ENCODE measurements at places on chromosomes 2 and 18.

DNA sequence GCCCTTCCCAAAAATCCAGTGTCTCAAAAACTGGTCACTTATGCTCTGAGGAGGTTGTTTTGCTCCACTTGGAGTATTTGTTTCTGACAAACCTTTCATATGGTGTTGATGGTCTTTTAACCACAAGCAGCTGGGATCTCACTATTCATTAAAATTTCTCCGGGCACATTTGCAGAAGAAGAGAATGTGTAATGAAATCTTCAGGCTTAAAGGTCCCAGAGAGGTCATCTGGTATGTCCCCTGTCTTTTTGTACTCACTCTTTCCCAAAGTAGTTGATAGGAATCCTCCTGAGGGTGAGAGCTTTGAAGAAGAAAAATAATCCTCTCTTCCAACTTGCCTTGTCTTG lies 430.8 kb downstream of the SETBP1 start:
- DNase-seq, result no peak

DNA sequence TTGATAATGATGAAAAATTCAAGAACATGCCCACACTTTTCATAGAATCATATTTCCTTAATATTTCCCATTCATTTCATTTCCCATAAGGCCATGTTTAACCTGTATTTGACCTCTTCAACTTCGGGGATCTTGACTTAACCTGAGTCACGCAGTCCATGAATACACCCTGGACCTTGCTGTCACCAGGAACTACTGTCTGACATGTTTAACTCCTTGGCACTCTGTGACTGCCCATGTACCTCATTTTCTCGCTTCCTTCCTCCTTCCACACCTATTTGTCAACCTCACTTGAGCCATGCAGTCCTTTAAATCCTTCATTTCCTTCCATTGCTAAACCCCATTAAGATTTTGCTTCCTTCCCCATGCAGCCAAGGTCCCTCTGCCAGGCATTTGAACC lies 16.3 kb downstream of the ABCB11 start:
- no peak for DNase-seq

DNA sequence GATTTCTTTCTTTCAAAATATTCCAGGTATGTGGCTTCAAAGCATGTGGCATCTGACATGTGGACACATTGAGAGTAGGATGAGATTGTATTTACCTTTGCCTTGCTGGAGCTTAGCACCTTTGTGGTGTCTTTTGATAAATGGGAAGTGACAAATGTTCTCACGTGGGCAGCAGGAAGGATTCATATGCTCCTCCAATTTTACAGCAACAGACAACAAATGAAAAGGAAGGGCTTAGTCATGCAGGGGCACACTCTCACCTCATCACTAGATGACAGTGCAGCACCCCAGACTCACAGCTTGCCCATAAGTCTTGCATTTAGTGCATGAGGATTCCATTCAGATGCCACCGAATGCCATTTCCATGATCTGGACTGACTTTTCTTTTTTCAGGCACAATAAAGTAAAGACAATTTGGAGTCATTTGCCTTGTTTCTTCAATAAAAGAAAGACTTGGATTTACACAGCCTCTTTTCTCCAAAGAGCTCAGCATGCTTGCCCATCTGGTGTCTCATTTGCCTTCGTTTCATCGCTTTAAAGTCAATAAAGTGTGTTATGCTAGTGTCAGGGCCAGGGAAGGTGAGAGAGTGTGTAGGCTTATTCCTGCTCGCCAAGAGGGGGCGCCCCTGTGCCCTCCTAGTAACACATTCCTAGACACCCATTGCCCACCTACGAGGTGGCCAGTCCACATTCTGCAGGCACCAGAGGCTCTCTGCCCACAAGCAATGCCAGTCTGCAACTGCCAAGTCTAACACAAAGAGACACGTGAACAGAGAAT lies 39.6 kb upstream of the DAPL1 start:
- DNase-seq, result no peak

DNA sequence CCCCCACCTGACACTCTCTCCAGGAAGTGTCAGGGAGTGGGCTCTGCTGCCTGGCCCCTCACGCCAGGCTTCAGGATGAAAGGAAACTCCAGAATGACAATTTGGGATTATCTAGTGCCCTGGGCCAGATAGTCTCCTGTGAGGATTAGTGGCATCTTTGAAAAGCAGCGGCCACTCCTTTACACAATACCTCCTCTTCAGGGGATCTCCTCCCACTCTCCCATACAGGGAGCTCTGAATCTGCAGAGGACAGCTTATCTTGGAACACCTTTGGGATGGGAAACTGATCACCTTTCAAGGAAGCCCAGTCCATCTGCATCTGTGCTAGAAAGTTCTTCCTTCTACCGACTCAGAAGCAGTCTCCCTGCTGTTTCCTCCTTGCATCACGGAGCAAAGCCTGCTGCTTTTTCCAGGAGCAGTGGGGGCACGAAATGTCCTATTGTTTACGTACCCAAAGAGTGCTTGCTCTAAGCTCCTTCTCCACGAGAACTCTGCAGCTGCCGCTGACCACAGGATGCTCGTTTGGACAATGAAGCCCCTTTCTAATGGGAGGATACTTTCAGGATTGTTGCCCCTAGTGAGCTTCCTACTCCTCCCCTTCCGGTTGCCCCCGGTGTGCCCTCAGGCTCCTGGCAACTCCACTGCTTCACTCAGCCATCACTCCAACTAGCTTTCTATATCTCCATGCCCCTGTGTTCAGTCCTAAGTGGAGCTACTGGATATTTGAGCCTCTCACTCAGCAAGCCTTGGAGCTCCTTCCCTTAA lies 31.5 kb downstream of the SIX3 start:
- peak; percentile 64 for DNase-seq

DNA sequence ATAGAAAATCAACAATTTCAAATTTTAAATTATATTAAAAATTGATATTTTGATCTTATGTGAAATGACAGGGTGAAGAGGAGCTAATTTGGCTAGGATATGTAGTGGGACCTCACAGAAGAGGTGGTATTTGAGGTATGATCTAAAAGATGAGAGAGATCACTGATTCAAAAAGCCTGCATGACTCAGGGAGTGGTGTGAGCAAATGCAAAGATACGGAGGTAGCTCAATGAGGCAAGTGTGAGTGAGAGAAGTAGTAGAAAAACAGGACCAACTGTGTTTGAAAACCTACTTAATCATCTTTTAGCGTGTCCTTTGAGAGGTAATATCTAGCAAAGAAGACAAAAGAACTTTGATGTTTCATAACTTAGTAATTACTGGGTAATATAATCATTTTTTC lies 557.5 kb downstream of the DSC3 start:
- DNase-seq, result no peak

DNA sequence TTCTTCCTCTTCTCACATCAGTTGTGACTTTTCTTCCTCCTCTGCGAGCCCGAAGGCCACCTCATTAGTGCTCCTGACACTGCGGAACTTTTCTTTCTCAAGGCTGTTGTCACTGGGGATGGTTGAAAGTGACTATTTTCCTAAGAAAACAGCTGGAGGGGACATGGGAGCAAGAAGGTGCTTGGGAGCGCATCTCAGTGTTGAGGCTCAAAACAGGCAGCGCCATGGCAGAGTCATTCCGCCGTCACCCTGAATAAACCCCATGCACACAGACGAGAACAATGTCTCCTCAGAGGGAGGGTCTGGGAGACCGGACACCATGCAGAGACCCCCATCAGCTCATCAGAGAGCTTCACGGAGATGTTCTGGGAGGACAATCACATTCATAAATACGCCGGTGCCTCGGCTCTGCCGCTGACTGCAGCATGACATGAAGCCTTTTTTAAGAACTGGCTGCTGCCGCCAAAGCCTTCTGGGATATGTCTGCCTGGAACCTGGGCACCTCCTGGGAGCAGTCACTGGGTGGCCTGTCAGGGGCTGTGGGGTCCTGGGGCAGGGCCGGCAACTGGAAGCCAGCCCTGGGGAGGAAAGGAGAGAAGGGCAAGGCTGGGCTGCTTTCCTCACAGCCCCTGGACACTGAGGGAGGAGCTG lies 19.2 kb downstream of the ATOH8 start:
- DNase-seq, result no peak

DNA sequence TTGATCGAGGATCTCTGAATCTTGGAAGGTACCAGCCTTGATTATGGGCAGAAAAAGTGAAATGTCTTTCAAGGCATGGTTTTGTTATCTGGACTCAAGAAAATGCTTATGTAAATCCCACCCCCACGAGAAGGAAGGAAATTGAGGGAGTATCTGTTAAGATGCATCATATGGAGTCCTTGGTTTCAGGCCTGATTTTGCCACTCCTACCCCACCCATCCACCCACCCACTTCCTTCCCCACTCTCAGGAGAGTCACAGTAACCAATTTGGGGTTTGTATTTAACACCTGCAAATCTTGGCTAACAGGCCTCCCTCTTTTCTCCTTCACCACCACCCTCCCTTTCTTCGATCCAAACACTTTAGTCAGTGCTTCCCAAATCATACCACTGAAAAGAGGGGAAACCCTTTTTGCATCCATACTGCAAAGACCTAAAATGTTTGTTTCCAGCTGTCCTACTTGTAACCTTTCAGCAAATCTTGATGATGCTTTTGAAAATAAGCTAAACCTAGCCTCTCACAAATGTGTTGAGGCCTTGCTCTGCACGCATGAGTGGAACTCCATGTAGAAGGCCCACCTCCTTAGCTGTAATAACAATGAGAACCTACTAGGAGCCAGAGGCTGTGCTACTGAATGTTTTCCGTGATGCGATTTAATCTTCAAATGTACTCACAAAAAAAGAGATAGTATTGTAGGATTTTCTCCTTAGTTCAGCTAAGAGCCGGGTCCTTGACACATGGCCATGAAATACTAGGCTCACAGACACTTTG lies 34.8 kb downstream of the POU3F3 start:
- DNase-seq, result no peak

- DNase-seq, result no peak
Observed at GRCh38 chr2:41710944-41711343, 336.9 kb upstream of the PKDCC start.

DNA sequence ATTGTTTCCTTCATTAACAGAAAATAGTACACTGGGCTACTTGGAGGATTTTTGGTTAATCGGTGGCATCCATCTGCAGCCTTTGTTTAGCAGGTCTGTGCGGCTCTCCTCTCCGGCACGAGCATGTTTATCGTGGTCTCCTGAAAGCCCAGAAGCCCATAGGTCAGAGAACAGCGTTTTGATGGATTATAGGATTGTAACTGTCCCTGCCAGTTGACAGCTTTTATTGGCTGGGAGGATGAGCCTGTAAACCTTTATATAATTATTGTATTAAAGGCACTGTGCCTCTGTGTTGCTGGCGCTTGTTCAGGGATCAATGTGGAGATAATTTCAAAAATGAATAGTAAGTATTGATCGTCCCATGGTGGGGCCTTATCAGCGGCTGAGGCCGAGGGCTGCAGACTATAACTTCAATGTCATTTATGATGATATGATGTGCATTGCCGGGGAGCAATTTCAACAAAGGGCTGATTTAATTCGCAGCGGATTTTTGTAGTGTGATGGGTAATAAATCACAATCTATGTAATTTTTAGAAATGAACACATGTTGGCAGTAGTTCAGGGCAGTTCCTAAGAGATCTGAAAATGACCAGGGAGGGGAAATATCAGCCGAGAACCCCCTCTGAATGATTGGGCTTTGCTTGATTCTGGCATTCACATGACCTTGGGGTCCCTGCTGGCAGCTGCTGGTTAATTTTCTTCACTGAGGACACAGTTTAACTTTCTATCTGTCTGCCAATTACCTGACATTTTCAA lies 736.1 kb downstream of the GALR1 start:
- DNase-seq, result no peak

GRCh38 chr2:61995515-61995914 lies 90.0 kb downstream of the COMMD1 start:
- no peak for DNase-seq

GRCh38 chr18:60391571-60392226 lies 19.1 kb upstream of the MC4R start:
- no peak for DNase-seq

DNA sequence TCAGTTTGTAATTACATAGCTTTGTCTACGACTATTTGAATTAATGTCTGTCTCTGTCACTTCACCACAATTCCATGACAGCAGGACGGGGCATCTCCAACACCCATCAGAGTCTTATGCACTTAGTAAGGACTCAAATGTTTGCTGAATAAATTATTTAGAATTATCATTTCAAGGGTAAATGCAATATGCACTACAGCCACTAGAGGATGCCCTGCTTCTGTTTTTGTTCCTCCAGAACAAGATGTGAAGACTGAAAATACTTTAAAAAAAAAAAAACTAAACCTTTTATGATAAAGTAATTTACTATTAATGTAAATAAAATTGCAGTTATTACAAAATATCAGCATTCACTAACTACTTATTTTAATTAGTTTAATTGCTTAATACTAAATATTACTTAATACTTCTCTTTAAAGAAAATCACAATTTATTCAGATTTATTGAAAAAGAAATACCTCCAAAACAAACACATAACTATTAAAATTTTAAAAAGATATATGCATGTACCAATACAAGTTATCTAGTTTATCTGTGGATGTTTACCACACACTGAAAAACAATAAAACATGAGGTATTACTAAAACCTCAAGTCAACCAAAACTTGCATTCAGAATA lies 3.2 kb downstream of the PIGN start:
- no peak for DNase-seq

- no peak for DNase-seq
Observed at GRCh38 chr18:64918851-64919250, 770.0 kb upstream of the LINC00305 start.

DNA sequence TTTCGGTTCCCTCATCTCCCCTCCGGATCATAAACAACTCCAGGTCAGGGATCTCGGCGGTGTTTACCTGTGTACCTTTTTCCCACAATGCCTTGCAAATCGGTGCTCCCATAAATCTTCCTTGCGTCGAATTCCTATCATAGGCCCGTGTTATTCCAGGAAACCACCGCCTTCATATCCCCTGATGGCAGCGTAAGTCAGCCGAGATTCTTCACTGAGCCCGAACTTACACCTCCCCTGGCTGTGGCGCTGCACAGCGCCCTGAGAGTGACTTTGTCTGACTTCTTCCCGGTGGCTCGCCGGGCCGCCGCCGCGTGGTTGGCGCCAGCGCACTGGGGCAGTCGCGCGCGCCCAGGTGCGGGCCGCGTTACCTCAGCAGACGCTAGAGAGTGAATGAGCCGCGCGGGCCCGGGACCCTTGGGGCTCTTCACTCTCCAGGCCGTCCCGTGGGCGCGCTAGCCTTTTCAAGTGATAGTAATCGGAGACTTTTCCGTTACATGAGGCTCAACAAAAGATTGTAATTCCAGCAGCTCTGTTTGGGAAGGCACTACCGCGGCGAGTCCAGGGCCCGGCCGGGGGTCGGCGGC lies 101.6 kb downstream of the SPTBN1 start:
- DNase-seq, result peak; percentile 87

GRCh38 chr2:185689906-185690539 lies 48.6 kb upstream of the FSIP2 start:
- no peak for DNase-seq

DNA sequence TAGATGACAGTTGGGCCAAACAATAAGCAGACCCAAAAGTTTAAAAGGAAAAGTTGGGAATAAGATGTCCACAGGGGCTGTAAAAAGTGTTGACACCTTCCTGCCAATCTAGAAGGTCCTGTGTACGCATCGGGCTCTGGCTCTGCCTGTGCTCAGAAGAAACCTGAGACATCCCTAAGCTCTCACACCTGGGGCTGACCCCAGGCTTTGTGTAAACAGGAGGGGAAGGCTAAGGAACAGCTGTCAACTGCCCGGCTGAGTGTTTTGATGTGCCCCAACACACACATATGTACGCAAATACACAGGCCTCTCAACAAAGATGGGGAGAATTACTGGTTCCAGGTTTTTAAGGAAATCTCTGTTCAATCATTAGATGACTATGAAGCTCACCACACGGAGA lies 59.5 kb downstream of the TMEM131 start:
- DNase-seq, result no peak

GRCh38 chr18:78813156-78813555 lies 166.5 kb upstream of the SALL3 start:
- DNase-seq, result no peak

- DNase-seq, result peak; percentile 88
Observed at GRCh38 chr18:79964330-79965118, at the start of gene HSBP1L1. Gene HSBP1L1, plus strand, starts transcription at chr18:79964643. Its CDS starts 93 bp downstream, at chr18:79964736.
